NCI-H1694 (cell line): ENCODE measurements at places on chromosomes 6 and 20.

DNA sequence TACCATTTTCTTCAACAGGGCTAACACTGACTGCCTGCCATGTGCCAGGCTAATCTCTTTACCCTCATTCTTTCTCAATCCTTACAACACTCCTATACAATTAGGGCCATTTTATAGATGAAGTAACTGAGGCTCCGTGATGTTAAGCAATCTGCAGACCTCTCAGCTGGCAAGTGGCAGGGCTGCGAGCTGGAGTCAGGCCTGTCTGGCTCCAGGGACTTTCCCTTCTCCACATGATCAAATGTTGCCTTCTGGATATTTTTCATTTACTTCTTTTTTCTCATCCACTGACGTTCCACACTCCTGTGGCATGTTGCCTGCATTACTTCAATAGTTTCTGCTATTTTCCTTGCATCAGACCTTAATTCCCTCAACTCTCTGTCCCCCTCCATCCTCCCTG, 55.2 kb upstream of the TAGAP start:
- DNase-seq = no peak

- DNase-seq = no peak
Measured at GRCh38 chr20:57180954-57181353, 85.5 kb downstream of the BMP7 start.

DNA sequence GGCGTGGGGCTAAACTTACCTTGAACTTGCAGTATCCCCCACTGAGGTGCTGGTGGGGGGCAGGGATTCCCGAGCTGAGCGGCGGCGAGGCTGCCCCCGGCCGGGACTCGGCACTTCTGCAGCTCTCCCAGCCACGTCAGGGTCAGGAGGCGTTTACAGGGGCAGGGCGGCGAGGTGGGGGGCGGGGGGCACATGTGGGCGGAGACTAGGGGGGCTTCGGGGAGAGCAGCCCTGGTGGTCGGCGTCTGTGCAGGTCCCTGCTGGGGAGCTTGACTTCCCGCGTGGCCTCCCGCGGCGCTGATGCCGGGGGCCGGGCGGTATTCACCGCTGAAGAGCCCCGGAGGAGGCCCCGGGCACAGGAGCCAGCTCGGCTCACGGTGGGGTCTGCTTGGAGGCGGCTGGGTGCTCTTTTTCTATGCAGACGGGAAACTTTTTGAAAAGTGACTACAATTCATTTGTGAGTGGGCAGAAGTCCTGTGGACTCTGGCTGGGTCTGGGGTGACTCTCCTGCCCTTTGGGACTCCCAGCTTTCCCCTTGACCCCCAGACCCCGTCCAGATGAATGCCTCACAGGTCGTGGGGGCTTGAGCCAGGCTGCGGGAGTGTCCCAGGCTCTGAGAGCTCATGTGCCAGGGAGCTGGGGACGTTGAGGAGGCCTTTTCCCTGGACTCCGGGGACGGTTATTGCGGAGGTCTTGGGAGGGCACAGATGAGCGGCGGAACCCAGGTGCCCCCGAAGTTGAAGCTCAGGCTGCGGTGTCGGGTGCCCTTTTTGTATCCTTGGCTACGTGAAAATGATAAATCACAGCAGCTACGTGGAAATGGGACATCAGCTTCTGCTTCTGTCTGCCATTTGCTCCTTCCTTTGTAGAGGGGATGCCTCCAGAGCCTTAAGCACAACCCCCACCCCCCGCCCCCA, 75.9 kb upstream of the GATA5 start:
- no peak for DNase-seq

- DNase-seq = no peak
Measured at GRCh38 chr6:10323018-10323417, 91.9 kb downstream of the TFAP2A start.

DNA sequence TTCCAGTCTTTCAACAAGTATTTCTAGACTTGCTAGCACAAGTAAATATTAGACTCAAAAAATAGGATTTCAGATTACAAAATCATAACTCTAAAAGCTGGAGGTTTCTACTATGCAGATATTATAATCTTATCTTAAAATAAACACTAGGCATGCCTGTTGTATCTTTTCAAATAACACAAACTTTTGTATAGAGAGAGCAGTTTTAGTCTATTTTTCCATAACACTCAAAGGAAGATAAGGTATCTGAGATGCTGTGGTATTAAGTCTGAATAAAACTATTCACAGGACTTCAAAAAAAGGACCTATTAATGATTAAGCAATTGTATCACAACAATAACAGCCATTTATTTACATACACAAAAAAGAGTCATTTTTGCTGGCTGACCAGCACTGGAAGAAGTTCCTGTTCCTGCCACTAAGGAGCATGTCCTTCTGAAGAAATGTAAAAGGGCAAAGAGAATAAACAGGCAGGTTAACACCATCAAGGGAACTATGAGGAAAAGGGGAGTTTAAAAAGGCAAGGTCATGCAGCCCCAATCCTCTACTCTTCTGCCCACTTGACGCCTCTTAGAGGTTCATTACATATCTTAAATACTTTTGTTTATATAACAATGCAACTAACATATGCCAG, 39.4 kb downstream of the REPS1 start:
- no peak for DNase-seq

- DNase-seq = no peak
Measured at GRCh38 chr6:85516168-85516567, 66.3 kb downstream of the NT5E start.

DNA sequence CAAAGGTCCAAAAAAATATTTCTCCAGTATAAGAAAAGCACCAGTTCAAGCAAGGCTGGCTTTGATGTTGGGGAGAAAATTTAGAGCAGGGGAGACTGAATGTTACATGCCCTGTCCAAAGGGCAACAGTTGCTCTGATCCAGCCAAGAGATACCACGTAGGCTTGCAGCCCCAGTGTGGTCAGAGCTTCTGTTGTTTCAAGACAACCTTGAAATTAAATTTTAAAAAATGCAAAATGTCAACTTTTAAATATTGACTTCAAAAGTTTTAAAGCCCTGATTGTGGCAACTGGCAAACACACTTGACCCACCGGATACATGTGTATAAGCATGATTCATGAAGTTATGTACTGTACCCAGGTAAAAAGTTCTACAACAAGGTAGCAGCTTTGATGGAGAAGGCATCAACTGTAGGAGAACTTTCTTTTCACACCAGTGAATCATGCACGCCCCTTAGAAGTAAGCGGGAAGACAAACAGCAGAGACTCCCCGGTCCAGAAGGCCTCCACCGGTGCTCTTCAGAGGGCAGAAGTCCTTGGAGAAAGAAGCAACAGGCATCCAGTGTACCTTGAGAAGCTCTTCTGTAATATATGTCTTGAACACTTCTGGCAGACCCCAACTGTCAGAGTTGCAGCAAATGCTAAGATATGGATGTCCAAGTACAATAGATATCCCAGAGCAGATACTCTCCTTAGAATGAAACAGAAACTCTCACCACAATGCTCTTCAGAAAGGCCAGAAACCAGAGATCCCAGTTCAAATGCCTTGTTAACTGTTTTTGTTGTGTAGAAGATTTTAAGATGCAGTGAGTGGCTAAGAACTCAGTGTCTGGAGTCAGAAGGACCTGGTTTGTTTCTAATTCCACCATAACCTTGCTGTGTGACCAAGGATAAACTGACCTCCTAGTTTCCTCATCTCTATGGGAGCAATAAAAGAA, 115.4 kb downstream of the BCAS1 start:
- DNase-seq = no peak

DNA sequence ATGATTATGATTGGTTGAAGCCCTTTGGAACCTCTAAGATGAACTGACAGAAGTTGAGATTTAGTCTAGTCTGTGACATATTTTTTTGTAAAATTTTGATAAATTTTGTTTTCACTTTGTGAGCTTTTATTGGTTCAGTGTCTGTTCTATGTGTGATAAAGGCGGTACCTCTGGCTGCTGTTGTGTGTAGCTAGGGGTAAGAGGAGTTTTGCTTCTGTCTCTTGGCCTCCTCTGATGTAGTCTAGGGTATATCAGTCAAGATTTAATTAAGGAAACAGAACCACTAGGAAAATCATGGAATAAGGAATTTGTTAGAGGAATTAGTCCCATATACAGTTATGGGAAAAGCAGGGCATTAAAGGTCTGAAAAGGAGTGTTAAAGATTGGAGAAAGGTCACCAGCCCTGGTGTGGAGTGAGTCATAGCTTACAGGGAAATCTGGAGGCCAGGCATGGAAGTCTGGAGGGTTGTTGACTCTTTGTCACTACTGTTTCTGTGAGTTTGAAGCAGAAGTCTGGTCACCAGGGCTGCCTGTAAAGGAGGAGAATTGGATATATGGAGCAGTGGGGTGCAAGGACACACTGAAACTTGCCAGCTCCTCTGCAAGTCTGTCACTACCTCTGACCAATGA, 28.5 kb downstream of the CDC5L start:
- DNase-seq = no peak

DNA sequence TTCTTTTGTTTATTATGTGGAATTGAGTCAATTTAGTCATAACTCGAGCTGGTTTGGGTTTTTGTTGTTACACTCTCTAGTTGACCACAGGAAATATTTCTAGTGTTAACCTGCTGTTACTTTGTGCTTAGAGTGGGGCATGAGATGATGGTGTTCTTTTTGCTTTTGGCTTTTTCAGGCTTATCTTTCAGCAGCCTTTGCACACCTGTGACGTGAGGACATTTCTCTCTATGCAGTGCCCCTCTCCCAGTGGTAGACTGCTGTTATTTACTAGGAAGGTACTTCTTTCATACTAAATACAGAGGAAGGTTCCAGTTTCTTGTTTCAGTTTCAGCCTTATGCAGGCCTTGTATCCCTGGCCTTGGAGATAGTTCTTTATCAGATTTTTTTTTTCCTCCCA, 766.8 kb upstream of the MAN1A1 start:
- no peak for DNase-seq

DNA sequence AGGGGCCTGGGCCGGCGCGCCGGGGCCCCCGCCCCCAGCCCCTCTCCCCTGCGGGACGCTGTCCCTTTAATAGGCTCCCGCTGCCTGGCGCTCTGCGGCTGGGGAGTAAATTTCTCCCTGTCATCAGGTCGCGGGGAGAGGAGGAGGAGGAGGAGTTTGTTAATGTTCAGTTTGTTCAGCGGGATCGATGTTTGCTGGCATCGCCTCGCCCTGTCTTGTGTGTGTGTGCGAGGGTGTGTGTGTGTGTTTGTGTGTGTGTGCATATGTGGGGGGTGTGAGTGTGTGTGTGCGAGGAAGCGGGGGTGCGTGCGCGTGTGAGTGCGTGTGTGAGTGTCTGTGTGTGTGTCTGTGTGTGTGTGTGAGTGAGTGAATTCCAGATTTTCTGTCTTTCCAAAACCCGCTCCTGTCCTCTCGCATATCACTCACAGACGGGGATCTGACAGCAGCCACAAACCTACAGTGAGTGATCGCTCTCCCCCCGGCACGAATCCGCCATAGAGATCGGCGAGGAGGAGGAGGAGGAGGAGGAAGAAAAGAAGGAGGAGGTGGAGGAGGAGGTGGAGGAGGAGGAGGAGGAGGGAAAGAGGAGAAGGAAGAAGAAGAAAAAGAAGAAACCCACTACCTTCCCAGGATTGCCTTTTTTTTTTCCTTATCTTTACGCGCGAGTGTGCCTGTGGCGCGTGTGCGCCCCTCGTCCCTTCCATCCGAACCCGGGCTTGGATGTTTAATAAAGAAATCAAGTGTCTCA, at the start of gene TSHZ2:
Gene TSHZ2, plus strand, starts transcription at position 169 of the 748 bp plus-strand sequence. CDS start 936 bp downstream, outside the sequence.
- peak; percentile 47 for DNase-seq

DNA sequence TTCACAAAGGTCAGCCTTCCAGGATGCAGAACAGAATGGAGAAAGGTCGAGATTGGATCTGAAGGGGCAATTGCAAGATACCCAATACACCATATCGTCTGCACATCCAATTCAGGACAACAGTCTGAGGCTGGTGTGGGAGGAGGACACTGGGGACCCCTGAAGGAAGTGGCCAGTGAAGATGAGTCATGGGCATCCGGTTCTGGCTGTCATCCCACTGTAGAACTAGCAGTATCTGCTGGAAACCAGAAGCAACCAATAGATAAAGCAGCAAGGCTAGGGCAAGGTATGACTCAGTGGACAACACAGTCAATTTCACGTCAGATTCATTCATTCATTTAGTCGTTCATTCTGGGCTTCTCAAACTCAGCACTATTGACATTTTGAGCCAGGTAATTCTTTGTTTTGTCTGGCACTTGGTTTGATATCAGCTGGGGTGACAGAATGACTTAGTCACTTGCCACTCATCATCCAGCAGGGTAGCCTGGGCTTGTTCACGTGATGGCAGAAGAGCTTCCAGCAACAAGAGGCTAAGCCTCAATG, 30.3 kb upstream of the SHLD1 start:
- DNase-seq = no peak

DNA sequence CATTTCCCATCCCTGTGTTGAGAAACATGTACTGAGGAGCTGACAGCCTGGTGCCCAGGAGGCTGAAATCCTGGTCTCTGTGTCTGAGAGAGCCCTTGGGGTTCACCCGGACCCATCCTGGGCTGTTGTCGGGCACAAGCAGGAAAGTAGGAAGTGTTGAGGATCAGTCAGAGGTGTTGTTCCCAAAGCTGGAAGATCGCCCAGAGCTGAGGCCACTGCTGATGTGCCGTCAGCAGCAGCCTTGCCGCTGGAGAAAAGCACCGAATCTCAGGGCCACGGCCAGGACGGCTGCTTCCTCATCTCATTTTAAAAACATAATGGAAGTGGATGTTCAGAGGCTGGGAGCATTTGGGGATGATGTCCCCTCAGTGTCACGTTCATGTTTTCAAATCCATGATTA, 218.5 kb downstream of the UST start:
- DNase-seq = no peak

DNA sequence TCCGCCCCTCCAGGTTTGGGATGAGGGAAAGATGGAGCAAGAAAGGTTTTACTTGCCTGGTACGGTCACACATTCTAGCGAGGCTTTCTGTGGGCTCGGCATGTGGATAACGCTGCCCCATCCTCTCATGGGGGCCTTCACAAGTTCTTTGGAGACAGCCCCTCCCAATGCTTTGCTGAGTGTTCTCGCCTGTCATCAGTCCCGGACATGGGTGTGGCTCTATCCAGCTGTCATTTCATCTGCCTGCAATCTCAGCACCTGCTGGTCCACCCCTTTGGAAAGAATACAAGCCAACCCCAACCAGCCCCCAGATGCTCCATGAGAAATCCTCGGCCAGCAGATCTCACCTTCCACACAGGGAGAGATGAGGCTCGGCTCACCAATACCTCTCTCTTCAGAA, 30.3 kb upstream of the MDGA1 start:
- DNase-seq = no peak

DNA sequence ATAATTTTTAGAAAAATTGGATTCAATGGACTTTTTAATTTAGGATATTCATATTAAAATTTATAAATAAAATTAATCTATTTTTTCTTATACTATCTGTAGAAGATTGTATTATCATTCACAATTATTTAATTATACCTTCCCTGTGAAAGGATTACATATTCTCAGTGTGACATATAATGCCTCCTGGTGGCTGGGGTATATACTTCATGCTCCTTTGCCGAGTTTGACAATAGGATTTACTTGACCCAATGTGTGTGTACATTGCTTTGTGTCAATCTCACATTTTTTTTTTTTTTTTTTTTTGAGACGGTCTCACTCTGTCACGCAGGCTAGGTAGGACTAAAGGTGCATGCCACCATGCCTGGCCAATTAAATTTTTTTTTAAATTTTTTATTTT, 230.0 kb upstream of the CHD6 start:
- no peak for DNase-seq

DNA sequence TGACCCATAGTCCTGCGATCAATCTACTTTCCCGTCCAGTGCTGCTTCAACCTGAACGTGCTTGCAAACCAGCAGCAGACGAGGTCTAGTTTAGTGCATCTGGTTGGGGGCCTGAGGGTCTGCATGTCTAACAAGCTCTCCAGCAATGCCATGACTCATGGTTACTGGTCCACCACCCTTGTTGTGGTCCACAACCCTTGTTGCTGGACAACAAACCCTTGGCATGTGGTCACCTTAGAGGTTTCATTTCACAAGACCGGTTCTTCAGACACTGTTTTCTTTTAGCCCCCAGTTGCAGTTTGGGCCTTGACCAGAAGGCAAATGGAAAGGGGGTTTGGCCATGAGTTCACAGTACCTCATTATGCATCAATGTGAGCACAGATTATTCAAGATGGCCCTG, 424.8 kb downstream of the QKI start:
- DNase-seq = no peak
